ENCODE measurements at places on chromosomes 3 and 15.

DNA sequence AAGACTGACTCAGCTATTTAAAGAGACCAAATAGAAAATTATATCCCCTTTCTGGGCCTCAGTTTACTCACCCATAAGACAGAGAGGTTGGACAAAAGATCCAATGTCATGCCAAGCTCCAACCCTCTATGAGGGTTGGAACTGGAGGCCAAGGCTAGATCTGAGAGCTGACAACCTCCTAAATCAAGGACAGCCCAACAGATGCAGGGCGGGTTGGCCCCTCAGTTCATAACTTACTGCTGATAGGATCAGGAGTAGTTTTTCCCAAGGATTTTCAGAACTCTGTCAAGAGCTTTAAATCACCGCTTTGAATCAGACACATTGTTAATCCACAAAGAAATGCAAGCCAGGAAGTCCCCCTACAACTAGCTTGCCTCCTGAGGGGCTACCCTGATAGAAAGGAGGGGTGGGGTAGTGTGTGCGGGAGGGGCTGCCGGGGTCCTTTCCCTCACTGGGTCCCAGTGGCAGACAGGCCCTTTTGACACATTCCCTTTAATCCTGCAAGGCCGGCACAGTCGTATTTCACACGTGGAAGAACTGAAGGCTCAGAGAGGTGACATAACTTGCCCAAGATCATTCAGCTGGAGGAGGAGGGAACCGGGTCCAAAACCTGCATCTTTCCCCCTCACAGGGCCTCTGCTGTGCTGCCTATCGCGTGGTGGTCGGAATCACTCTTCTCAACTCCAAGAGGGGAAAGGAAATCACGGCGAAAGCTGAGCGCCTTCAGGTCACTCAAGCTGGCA is 21.4 kb downstream of the BMF start:
- DNase-seq: no peak

DNA sequence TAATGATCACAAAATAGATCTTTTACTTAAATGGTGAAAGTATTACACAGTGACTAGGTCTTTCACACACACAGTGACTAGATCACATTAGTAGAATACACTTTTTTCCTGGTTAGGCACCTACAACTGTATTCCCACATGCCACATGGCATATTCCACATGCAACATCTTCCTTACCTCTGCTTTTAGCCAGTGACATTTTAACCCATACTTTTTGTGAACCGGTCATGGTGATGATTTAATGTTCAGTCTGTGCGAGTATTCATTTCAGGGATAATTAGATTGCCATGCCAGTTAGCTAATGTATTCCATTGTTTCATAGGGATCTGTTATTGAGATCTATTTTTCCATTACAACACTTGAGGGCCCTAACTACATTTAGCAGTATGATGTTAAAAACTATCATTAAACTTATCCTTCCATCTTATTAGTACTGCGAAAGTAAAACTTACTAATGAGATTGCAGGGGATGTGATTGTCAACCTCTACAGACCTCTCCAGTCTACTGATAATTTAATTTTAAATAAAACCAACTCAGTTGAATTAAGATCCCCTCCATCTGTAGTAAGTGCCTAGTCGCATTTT is 28.3 kb downstream of the TSEN2 start:
- DNase-seq: no peak

GRCh38 chr3:79167651-79168416 is 600.0 kb downstream of the ROBO1 start:
- no peak for DNase-seq

- no peak for DNase-seq
These were observed 29.3 kb upstream of the ABHD2 start for GRCh38 chr15:89058876-89059405.

- DNase-seq: no peak
These were observed 799.2 kb downstream of the NR2F2 start for GRCh38 chr15:97129674-97130073.

DNA sequence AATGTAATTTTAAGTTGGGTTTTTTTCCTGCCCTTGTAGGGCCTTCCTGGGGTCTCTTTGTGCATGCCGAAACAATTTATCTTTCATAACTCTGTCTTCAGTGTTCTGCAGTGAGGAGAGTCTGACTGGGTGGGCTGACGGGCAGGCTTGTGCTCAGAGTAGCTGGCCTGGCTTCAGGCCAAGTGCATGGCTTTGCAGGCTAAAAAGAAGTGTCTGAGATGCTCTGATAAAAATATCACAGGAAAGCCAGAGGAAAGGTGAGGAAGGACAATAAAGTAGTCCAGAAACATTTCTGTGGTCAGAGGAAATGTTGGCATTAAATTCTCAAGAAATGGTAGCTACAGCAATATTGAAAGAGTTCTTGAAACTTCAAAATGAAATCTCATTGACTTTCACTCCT is 25.5 kb downstream of the ST3GAL6 start:
- no peak for DNase-seq

- no peak for DNase-seq
These were observed 4.1 kb downstream of the OR4F6 start for GRCh38 chr15:101807345-101807945.

DNA sequence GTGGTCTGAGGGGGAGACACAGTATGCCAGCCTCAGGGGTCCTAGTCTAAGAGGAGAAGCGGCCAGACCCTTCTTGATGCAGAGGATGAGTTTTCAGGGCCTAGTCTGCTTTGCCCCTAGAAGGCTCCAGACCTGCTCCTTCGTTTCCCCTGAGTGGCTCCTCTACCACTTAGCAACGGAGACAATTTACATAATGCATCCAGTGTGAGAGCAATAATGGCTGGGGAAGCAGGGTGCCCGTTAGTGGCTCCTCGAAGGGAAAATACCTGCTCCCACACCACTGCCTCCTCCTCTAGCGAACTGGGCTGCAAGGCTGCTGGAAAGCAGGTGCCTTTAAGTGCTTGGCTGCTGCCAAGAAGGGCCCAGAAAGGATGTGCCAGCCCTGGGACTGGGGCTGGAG is 38.9 kb downstream of the CACNA2D2 start:
- DNase-seq: no peak

DNA sequence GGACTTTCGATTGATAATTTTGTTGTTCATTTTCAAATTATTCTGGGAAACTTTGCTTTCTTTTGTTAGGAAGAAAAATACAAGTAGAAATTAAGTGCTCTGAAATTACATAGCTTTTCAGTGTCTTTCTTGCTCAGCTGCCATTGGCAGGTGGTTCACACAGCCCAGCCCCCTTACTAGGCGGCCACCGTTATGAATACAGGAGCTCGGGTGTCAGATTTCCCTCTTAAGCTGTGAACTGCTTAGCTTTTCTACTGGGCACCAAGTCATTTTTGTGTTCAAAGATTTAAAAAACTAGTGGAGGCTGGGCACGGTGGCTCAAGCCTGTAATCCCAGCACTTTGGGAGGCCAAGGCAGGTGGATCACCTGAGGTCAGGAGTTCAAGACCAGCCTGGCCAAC is 55.2 kb downstream of the HMG20A start:
- DNase-seq: no peak

DNA sequence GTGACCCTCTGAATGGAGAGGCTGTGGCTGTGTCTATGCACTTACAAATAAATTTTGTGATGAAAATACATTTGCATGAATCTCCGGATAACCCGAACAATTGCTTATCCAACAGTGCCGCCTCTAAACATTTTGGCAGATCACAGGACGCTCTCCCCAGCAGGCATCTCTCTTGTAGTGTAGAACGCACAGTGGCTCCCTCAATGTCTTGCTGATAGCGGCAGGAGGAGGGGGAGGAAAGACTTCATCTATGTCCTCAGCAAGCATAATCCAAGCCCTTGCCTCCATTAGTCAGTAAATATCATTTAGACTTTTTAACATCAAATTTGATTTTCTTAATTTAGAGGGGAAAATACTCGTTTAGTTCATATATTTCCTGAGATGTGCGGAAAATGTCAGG is 318.1 kb upstream of the IGF1R start:
- no peak for DNase-seq

DNA sequence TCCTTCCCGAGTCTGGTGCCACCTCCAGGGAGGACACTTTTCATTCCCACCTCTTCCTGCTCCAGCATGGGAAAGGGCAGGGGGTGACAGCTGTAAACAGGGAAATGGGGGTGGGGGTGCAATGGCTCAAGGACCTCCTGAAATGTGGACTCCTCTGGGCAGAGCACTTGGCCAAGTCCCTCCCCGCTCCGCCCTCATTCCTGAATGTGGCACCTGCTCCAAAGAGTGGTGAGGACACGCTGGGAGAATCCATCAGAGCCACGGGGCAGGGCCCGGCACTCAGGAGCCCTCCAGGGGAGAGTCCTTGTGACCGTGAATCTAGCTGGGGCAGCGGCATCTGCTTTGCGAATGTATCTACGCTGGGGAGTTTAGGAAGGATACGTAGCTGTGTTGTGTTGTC is 11.1 kb upstream of the LINGO1 start:
- no peak for DNase-seq

- no peak for DNase-seq
These were observed 2.7 kb downstream of the SPESP1 start for GRCh38 chr15:68933001-68933400.

DNA sequence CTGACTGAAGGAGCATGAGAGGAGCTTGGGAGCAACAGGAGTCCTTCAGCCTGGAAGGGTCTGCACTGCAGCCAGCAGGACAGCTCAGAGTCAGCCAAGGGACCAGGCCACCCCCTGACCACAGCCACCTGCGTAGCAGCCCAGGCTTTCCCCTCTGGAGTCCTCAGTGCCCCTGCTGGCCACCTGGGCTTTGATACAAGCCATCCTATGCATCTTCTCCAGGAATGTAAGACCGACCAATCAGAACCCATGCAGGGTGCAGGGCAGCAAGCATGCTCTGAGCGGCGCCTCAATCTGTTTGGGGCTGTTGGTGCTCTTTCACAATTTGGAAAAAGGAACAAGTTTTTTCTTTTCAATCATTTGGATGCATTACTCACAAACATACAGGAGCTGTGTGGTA is 52.0 kb downstream of the DZIP1L start:
- no peak for DNase-seq

- no peak for DNase-seq
These were observed 12.9 kb downstream of the DYNC1LI1 start for GRCh38 chr3:32557640-32558352.

GRCh38 chr3:156434921-156435320 is 120.0 kb downstream of the SSR3 start:
- DNase-seq: no peak

- DNase-seq: no peak
These were observed 165.0 kb downstream of the NTRK3 start for GRCh38 chr15:88091444-88092016.

- no peak for DNase-seq
These were observed 116.9 kb upstream of the NMNAT3 start for GRCh38 chr3:139794469-139795265.

DNA sequence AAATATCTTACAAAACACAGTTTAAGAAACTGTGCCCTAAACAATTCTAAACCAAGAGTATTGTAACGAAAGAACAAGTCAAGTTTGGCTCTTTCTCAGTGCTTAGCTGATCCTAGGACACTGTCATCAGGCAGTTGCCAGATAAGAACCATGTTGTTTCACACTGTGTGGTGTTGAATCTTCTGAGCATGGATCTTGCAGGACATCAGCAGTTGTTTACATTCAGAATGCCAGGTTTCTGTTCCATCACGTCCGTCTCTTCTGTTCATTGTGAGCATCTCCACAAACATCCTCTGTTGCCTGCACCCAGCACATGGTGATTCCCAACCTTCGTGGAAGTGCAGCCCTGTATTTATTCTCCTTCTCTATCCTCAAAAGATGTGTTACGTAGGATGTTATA is 67.9 kb downstream of the DCUN1D1 start:
- no peak for DNase-seq

DNA sequence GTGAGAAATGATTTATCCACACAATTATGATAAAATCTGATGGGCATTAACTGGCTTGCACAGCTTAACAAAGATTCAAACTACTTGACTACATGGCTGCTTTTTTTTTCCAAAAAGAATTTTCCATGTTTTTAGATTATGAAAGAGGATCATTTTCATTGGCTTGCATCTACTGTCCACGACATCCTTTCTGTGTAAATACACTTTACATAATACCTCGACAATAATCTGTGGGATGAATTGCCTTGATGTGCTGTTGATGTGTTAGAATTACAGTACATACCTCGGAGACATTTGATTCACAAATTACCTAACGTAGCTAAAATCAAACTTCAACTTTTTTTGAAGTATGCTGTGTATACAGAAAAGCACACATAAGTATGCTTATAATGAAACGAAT is 104.4 kb downstream of the PPP2R3A start:
- no peak for DNase-seq

Measured in activated CD4-positive, alpha-beta T cell treated with anti-CD3 and anti-CD28 coated beads, Interleukin-2, amount 50 U/mL, for 4 hours (primary cell).